ENCODE measurements at places on chromosomes 16 and 17.

GRCh38 chr17:81091154-81091553, 56.2 kb downstream of the BAIAP2 start:
- DNase-seq, result no peak

DNA sequence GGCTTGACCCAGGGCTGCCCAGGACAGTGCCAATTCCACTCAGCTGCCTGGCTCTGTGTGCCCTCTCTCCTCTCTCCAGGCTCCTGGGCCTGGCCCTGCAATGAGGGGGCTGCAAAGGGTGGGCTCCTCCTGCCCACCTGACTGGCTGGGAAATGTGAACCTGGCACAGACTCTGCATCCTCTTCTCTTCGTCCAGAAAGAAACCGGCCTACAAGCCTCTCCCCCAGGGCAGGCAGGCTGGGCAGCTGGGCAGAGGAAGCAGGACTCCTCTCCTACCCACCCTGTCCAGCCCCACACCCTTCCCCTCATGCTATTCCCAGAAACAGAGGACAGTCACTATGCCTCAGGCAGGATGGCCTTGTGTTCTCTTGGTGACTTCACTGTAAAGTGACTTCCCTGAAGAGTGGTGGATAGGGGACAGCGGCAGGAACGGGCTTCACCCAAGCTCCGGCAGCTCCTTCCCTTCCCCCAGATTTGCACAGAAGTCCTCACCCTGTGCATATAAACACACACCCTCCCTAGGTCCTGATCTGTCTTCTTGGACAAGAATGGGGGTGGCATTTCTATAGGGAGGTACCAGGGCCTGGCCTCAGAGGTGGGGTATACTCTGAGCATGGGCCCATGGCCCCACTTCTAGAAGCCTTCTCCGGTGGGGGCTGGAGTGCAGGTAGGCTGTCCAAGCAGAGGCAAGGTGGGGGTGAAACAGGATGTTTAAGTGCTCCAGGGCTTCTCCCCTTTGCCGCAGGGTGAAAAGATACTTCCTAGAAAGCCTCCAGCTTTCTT, 4.9 kb upstream of the STAT5A start:
- DNase-seq, result no peak

- no peak for DNase-seq
Measured at GRCh38 chr17:49741009-49741691, 22.8 kb downstream of the FAM117A start.

GRCh38 chr16:57588831-57589230, 39.6 kb upstream of the ADGRG1 start:
- no peak for DNase-seq

GRCh38 chr17:29086628-29087332, 43.8 kb downstream of the PIPOX start:
- DNase-seq, result no peak

GRCh38 chr17:49315551-49316257, 46.3 kb downstream of the ZNF652 start:
- peak; percentile 70 for DNase-seq

DNA sequence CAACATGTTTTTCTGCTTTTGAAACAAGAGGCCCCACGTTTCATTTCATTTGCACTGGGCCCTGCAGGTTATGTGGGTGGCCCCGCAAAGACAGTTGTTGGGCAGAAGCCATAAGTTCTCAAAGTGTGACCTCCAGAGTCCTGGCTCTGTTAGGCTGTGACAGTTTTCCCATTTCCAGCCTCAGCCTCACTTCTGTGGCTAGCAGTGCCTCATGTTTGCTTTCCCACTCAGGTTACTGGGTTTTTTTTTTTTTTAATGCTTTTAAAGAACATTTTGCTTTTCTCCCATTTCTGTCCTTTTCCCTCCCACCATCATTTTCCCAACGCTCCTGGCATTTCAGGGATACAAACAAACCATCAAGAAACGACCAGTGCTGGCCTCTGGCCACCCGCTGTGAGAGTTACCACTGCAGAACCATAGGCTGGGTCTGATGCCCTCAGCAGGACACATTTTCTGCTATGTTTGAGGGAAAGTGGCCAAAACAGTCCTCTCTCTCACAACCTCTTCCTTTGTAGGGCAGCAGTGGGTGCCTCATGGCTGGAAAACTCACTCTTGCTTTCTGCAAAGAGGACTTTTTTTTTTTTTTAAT, 159.0 kb upstream of the MPHOSPH6 start:
- no peak for DNase-seq

DNA sequence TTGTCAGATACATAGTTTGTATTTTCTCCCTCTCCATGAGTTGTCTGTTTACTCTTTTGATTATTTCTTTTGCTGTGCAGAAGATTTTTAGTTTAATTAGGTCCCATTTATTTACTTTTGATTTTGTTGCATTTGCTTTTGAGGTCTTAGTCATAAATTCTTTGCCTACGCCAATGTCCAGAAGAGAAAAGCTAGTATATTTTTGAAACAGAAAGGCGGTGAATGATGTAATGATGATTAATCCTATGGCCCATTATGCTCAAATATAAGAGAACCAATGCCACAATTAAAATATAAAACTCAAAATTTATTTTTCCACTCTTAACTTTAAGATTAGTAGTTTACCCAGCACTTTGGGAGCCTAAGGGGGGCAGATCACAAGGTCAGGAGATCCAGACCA, 59.8 kb upstream of the SMIM36 start:
- DNase-seq, result no peak

DNA sequence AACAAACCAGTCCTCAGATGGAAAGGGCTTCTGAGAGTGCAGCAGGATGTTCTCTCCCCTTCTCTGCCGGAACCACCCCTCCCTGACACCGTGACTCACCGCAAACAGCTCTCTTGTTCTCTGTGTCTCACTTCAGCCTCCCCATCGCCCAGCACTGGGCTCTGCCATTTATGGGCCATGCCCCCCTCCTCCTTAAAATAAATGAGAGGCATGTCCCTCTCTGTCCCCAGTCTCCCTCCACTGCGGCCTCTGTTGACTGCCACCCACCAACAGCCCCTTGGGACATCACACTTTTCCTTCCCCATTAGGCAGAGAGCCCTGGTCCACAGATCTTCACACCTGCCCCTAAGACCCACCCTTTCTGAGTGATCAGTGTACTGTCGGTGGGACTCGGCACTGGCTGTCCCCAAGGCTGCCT, 6.3 kb downstream of the CCDC102A start:
- DNase-seq, result peak; percentile 52

- DNase-seq, result no peak
Measured at GRCh38 chr16:65313936-65314626, 192.2 kb upstream of the CDH11 start.

- no peak for DNase-seq
Measured at GRCh38 chr16:7763111-7763510, 430.5 kb downstream of the RBFOX1 start.

DNA sequence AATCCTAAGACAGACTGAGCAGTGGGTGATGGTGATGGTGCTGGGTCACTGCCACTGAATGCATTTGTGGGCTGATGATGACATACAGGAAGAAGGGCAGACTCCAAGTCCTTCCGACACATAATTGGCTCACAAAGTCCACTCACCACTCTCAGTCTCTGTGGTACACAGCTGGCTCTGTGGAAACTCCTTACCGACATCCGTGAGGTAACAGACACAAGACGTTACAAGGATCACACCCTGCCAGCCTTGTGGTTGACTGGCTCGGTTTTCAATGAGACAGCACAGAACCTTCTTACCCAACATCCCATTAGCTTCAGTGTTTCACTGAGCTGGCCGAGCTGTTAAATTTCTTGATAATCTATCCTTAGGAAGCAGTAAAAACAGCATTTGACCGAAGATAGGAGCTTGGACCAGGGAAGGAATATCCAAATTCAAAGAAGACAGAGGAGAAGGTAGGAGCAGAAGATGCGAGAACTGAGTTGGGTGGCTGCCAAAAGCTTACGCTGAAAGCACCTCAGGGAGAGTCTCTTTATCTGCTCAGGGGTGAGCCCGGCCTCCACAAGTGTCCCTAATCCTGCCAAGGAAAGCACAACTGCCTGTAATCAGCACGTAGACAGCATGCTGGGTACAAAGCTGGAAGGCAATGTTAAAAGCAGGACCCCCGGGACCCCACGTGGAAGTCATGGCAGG, 5.5 kb upstream of the MXRA7 start:
- no peak for DNase-seq

DNA sequence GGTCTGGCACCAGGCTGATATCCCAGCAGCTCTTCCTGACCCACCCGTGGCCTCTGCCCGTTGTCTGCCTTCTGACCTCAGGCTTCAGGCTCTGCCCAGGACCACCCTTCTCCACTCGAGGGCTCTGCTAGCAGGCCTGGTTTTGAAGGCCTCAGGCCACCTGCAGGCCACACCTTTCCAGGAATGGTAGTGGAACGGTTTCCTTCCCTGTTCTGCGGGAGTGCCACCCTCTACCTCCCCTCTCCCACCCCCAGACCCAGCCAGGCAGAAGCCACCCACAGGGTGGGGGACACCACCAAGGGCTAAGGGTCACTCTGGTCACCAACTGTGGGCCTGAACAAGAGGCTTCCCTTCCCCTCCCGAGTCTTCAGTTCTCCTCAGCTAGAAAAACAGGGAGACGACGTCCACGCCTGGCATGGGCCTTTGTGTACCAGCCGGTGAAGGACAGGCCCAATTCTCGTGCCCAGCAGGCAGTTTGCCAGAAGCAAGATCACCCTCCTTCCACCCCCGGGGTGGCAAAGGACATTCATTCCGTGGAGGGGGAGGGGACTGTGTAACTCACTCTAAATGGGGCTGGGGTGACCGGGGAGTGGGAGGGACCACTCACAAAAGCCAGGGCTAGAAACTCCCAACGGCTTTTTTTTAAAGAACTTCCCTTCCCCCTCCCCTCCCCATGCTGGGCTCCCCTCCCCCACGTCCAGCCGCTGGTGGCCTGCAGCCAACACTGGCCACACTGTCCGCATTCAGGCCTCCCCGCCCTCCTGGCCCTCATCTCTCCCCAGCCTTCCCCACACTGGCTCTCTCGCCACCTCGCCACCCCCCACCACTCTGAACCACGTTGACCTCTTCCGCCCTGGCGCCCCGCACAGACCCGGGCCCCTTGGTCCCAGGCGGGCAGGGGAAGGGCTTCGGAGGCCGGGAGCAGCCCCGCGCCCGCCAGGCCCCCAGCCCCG, 7.7 kb downstream of the CBX4 start:
- DNase-seq, result no peak

GRCh38 chr16:23026784-23027362, 122.4 kb downstream of the USP31 start:
- DNase-seq, result no peak

DNA sequence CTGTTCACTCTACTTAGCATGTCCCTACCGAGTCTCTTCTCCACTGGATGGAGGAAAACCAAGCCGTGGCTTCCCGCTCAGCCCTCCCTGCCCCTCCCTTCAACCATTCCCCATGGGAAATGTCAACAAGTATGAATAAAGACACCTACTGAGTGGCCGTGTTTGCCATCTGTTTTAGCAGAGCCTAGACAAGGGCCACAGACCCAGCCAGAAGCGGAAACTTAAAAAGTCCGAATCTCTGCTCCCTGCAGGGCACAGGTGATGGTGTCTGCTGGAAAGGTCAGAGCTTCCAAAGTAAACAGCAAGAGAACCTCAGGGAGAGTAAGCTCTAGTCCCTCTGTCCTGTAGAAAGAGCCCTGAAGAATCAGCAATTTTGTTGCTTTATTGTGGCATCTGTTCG, 2.8 kb upstream of the LPCAT2 start:
- DNase-seq, result no peak

DNA sequence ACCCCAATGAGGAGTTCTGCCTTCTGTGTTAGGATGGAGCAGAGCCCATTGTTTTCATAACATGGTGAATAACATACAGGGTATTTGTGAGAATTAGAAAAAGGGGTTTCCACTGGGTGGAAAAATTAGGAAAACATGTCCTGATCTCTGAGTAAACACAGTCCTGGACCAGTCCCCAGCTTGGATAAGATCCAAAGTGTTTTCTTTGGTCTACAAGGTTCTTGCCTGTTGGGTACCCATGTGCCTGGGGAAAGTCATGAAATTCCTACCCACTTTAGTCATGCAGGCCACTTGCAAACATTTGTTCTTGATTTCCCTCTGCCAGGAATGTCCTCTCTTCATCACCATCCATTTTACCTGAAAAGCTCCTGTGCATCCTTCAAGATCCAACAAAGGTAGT, 164.8 kb upstream of the DYNLRB2 start:
- no peak for DNase-seq

DNA sequence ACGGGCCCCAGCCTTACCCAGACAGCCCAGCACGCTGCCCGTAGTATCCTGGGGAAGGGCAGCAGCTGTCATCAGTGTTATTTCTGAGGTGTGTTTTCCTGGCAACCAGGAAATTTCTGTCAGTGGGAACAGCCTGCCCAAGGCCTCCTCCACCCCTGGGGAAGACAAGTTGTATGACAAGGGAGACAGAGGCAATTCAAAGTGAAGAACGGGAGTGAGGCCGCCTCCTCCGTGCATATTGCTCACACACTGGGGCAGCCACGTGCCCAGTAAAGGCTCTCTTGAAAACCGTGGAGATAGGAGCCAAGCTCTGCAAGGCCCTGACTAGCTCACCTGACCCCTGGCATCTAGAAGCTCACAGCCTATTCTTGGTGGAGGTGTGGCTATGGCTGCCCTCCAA, 57.6 kb downstream of the RAI1 start:
- no peak for DNase-seq

DNA sequence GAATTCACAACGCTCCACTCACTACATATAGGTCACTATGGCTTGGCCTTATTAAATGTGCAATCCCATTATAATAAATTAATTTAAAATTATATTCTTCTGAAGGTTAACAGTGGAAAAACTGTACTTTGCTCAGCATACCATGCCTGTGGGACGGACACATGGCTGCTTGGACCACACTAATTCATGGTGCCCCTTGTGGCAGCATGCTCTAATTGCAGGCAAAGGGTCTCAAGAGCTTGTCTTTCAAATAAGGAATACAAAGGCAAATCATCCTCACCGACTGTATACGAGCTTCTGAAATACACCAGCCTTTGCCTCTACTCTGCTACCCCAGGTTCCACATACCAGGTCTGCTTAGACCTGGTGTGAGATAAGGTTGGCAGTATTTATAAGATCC, 11.7 kb downstream of the SMPD3 start:
- no peak for DNase-seq

- no peak for DNase-seq
Measured at GRCh38 chr17:80517641-80518040, 27.0 kb upstream of the RPTOR start.

DNA sequence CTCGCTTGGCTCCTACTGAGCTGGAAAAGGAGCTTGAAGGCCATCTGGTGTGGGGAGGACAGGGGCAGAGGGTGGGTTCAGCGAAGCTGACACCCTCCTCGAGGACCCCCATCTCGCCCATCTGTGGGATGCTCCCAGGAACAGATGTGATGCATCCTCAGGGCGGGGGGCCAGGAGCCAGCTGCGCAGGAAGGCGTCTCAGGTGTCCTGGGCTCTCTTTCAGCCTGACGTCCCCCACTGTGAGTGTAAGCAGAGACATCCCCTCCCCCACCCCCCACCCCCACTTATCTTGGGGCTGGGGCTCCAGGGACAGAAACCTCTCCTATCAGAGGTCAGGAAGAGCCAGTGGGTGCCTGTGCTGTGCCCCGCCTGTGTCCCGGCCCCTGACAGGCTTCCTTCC, 16.2 kb downstream of the KIF19 start:
- no peak for DNase-seq

- DNase-seq, result no peak
Measured at GRCh38 chr17:12667299-12667958, 1.7 kb downstream of the MYOCD start.

GRCh38 chr17:43010667-43011308, 4.2 kb downstream of the IFI35 start:
- no peak for DNase-seq

All from stimulated activated CD4-positive, alpha-beta T cell treated with anti-CD3 and anti-CD28 coated beads, Interleukin-4, amount 100 ng/mL, for 48 hours (primary cell).